Liver (tissue), 10 donors: ENCODE measurements at places on chromosomes 6 and 20.
A peak's percentile ranks its signal among the peaks of the same experiment; 100 is the strongest.

DNA sequence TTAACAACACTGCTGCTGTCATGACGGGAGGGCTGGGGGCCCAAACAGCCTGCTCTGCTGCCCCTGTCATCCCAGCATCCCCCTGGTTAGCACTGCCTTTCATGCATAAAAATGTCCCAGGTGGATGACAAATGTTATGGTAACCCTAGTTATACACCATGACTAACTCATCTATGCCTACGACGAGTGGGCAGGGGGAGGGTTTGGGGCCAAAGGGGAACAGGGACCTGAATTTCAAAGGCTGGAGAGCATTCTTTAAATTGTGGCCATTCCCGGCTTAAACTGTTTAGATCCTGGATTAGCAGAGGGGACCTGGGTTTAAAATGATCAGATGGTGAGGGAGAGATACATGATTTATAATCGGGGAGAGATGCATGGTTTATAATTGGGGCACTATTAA is 24.4 kb downstream of the GNAS-AS1 start:
- DNase-seq: no peak

- no peak for DNase-seq
These were observed 1162.8 kb upstream of the CITED2 start for GRCh38 chr6:140537211-140537610.

DNA sequence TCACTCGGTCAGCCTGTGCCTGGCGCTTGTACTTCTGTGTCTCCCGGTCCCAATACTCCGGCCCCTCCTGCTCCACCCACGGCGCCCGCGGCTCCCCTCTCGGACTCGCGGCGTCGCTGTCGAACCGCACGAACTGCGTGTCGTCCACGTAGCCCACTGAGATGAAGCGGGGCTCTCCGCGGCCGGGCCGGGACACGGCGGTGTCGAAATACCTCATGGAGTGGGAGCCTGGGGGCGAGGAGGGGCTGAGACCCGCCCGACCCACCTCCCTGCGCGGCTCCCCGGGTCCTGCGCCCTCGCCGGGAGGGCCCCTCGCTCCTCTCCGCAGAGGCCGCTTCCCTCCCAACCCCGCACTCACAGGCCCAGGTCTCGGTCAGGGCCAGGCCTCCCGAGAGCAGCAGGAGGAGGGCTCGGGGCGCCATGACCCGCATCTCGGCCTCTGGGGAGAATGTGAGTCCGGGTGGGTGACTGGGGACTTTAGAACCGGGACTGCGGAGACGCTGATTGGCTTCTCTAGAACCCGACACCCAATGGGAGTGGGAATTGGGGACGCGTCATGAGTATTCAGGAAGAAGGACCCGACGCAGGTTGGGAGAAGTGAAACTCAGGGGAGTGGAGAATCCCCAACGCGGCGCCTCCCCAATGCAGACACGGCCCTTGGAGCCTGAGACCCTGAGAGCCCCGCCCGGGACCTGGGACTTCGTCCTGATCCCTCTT is at the start of gene HLA-C:
TSS of gene HLA-C (minus strand) at position 452 of the 717 bp plus-strand sequence. CDS start at position 431, 21 bp downstream.
- DNase-seq: peak; percentile 87

- no peak for DNase-seq
These were observed 891 bp downstream of the RSPO3 start for GRCh38 chr6:127119102-127120022.

GRCh38 chr6:124819346-124819745 is 142.9 kb upstream of the RNF217 start:
- DNase-seq: no peak

GRCh38 chr6:117448011-117448410 is 22.3 kb upstream of the ROS1 start:
- DNase-seq: no peak

GRCh38 chr6:13407709-13408695 is 79.4 kb downstream of the GFOD1 start:
- peak; percentile 73 for DNase-seq

GRCh38 chr6:16206595-16207037 is 31.8 kb upstream of the GMPR start:
- peak; percentile 55 for DNase-seq

GRCh38 chr6:6434151-6434550 is 113.7 kb upstream of the F13A1 start:
- DNase-seq: no peak

DNA sequence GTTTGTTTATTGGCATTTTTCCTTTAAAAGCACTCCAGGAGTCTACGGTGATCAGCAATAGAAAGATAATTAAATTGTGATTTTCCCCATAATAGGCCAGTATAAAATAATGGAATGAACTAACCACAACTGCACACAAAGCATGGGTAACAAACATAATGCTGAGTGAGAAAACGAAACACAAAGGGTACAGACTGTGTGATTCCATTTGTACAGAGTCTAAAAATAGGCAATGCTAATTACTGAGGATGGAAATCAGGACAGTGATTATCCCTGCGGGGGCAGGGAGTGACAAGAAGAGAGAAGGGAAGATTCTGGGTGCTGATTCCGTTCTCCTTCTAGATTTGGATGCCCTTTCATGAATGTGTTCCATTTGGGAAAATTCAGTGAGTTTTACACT is 478.1 kb downstream of the PREX1 start:
- DNase-seq: no peak

GRCh38 chr6:137039010-137039409 is 5.8 kb downstream of the IL20RA start:
- no peak for DNase-seq

DNA sequence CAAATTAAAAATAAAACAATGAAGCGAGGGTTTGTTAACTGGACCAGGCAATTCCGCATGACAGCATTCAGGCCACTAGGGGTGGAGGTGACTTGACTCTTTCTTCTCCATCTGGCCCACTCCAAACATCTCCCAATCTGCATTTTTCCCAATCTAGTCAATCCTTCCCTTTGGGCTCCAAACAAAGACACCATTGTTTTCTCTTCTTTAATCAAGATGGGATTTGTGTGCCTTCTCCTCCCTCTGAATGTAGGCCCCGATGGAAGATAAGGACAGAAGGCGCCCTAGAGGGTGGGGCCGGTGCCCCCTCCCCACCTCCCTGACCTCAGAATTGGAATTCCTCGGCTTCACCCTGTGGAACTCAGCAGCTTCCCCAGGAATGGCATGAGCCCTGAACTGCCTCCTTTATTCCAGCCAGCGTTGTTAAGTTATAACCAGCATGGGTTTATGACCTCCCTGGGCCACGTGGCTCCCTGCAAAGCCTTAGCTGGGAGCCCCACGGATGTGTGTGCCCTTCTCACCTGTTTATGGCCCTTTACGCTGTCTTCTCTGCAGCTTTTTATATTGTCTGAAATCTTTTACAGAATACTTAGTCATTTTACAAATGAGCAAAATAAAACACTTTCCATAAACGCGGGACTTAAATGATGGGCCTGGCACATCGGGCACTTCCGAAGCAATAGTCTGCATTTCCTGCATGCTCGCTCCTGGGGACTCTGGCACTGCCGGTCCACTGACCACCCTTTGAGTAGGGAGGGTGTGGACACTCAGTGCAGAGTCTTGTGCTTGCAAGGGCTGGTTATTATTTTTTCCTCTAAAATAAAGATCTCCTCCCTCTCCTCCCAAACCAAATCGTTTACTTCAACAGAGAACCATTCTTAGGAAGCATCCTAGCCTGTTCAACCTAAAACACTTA is 24.5 kb downstream of the OVOL2 start:
- no peak for DNase-seq
